ENCODE measurements at places on chromosomes 5 and 9.

- no peak for DNase-seq
Measured at GRCh38 chr9:132896264-132896663, 17.6 kb downstream of the SPACA9 start.

- no peak for DNase-seq
Measured at GRCh38 chr5:53874409-53874808, 314.0 kb downstream of the NDUFS4 start.

DNA sequence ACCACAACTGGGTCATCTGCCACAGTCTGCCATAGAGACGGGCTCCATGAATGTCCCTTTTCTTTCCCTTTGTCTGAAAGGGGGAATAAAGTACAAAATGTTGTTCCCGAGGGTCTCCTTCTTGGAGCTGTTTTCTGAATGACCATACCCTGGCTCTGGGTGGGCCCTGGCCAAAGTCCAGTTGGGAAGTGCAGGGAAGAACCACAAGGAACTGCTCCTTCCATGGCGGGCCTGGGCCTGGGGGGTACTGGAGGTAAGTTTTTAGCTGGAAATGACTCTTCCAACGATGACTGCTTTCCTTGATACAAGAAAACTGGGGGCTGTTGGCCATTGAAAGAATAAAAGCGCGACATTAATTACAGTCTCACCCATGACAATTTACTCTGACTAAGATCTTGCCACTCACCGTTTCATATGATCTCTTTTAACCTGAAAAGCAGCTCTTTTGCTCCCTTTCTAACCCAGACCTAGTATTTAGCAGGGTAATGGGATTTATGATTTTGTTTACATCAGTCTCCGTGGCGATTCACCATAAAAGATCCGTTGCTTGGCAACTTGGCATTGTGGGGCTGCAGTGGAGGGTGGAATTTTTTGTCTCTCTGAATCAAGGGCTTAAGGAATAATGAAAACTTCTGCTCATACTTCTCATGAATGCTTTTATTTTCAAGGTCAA lies 89.2 kb upstream of the PTCH1 start:
- DNase-seq, result no peak

DNA sequence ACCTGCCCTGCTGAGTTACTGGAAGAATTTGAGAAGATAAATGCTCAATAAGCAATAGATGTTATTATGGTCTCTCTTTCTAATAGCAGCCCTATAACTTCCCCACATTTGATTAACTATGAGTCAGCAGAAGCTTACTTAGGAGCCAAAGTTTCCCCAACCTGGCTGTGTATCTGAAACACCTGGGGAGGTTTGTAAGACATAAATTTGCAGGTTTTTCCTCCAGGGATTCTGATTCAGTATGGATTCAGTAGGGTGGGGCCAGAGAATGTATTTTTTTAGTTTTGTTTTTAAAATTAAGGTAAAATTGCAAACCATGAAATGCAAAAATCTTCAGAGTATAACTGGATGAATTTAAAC lies 44.9 kb upstream of the GNPDA1 start:
- DNase-seq, result no peak

GRCh38 chr5:14353726-14354474 lies 210.8 kb downstream of the TRIO start:
- no peak for DNase-seq

DNA sequence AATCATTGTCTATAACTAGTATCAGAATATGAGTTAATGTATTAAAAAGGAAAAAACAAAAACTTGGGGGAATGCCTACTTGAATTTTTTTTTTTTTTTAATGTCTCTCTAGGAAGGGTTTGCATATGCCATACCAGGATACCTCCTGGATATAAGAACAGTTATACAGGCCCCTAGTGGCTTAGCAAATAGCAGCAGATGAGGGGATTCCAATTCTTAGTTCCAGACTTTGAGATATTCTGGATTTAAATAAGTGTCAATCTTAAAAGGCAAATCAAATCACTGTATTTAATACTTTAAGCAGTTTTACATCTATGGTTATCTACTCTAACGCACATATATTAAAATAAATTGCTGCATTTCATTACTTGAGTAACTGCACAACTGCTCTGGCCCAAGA lies 1055.5 kb upstream of the DMAC1 start:
- no peak for DNase-seq

GRCh38 chr9:98850851-98851729 lies 43.6 kb downstream of the GALNT12 start:
- no peak for DNase-seq

GRCh38 chr9:110886832-110887231 lies 151.4 kb downstream of the LPAR1 start:
- DNase-seq, result no peak

- DNase-seq, result no peak
Measured at GRCh38 chr5:91219803-91220371, 163.2 kb downstream of the ARRDC3 start.

DNA sequence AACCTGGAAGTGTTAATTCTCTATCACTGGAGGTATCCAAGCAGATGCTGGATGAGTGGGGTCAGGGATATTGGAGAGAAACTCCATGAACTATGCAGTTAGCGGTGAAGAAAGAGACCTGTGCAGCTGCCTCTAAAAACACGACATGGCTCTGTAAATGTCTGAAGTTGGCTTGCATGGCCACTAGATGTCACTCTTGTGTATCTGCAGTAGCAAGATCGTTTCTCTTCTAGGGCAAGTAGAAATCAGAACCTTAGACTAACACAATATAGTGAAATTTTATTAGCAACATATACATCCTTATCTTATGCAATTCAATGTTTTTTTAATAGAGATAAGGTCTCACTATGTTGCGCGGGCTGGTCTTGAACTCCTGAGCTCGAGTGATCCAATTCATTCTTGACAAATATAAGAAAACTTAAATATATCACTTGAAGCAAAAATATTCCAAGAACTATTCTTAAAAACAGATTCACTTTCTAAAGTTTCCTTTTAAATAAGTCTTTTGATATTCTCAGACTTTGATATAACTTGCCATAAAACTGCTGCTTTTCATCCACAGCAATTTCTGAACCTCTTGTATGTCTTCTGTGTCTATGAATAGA lies 2.9 kb downstream of the OR2S2 start:
- DNase-seq, result no peak

GRCh38 chr5:137648361-137648760 lies 87.5 kb downstream of the KLHL3 start:
- no peak for DNase-seq

- DNase-seq, result no peak
Measured at GRCh38 chr5:137641148-137641547, 94.7 kb downstream of the KLHL3 start.

DNA sequence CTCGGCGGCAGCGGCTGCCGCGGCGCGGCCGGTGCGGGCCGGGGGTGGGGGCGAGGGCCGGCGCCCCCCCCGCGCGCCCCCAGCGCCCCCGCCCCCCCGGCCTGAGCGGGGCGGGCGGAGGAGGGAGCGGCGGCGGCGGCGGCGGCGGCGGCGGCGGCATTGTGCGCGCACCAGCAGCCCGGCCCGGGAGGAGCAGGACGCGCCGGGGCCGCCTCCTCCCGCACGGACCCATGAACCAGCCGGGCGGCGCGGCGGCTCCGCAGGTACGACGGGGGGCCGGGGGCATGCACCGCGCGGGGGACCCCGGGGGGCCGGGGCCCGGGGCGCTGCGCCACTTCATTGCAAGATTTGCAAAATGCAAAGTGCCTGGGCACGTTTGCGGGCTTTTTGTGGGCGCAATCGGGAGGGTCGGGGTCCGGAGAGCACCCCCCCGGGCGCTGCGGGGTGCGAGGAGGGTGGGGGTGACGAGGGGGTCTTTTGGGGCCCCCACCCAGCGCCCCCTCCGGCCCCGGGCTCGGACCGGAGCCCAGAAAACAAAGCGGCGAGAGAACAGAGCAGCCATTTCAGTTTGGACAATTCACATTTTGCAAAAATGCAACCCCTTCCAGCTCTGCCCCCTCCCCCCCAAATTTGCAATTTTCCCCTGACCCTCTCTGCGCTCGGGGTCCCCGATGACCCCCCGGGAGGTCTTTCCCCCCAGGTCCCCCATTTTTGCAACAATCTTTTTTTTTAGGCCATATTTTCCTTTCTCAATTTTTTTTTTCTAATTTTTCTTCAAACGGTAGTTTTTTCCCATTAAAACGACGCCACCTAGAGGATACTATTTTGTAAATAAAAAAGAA lies at the start of gene ZNF618:
Gene ZNF618, plus strand, starts transcription at position 159 of the 842 bp plus-strand sequence. Its CDS starts 72 bp downstream, at position 231.
- DNase-seq, result no peak

GRCh38 chr5:96680759-96681470 lies 18.7 kb downstream of the CAST start:
- no peak for DNase-seq

- no peak for DNase-seq
Measured at GRCh38 chr5:72619677-72620076, 112.5 kb upstream of the ZNF366 start.

- DNase-seq, result no peak
Measured at GRCh38 chr9:138072897-138073296, 195.3 kb downstream of the CACNA1B start.

DNA sequence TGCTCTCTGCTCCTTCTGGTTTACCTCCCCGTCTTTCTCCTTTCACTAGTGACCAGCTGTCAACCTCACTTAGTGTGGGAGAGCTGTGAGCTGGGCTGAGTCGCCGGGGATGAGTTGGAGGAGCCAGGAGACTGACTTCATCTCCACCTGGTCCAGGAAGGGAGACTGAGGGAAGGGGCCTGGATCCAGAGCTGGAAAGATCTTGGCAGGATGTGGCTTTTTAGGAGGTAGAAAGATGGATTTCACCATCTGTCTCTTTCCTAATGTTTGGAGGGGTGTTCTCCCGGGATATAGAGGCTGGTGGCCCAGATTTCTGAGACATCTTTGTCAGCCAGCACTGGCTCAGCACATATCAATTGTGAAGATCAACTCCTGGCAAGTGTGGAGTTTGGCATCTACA lies 37.1 kb upstream of the TNC start:
- no peak for DNase-seq

DNA sequence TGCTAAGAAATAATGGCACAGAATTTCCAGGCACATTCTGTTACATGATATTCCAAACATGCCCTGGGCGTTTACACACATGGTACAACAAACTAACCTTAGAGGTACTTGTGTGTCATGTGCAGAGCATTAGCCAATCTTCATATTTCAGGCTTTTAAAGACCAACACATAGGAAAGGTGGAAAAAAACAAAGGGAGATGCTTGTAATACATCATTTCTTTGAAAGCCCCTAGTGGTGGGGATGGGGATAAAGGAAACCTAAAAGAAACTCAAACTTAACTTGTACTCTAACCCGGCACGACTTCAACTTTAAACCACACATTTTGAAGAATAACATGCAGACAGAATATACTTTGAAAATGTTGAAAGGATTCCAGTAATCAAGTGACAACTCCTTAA lies 133.6 kb downstream of the PTPRD start:
- DNase-seq, result no peak

- DNase-seq, result no peak
Measured at GRCh38 chr9:37036776-37037502, 2.9 kb upstream of the PAX5 start.

- DNase-seq, result no peak
Measured at GRCh38 chr5:160180931-160181330, 48.4 kb upstream of the FABP6 start.

DNA sequence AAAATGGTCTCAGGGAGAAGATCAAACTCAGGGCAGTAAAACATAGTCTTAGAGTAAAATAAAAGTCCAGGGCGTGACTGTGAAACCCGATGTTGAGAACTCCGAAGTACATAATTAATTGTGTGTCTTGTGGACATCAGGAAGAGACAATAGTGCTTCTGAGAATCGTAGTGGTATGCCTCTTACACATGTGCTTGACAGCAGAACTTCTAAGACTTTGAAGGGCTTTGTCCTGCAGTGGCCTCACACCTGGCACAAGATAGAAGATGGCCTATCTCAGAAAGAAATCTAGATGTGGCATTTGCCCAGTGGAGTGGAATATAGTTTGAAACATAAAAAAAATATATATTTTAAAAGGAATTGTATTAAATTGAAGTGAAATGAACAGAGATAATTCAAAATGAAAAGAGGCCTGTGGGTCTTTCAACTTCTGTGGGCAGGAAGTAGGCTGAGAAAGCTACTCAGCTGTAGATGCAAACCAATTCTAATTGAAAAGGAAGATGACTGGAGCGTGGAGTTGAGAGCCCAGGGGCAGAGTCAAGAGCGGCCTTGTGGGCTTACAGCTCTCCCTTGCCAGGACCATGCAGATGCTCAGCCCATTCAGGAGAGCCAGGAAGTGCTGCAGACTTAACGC lies 468.4 kb downstream of the KDM4C start:
- DNase-seq, result no peak

DNA sequence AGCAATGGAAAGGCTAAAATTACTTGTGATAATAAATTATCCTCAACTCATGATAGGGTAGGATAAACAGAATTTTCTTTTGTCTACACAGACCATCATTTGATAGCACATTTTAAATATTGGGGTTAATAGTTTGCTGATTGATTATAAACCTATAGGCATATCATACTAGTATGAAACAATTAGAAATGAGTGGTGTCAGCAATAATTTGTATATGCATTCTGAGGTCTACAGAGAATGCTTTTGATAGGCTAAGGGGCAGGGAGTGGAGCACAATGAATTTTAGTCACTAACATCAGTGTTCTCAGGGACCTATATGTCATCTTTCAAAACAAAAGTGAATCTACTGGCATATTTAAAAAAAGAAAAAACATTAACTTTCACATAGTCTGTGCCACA lies 27.8 kb upstream of the NADK2 start:
- no peak for DNase-seq

GRCh38 chr9:106502930-106503329 lies 360.0 kb upstream of the ZNF462 start:
- DNase-seq, result no peak

DNA sequence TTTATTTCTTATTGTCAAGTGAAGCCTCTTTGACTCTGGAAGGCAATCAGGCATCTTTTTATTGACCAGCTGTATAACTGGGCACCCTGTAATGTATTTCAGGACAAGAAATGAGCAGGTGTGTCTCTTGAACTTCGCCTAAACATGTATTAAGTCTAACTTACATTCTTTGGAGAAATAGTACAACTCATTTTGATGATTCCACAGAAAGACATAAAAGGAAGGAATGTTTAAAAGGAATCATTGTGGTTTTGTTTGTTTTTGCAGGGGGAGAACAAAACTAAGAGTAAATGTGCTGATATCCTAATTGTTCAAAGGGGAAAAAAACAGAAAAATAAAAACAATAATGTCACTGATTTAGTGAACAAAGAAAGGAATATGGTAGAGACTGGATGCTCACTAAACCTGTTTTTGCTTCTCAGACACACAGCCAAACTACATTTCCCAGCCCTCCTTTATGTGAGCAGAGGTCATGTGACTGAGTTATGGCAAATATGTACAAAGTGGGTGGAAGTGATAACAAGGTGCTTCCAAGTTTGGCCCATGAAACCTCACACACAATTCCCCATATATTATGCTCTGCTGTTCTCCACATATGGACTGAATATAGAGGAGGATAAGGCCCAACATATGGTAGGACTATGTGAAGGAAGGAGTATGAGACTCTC lies 150.6 kb upstream of the ACOT12 start:
- DNase-seq, result no peak

- DNase-seq, result peak; percentile 55
Measured at GRCh38 chr9:6007770-6008168, 7.7 kb downstream of the RANBP6 start.

All from stimulated activated CD8-positive, alpha-beta memory T cell treated with anti-CD3 and anti-CD28 coated beads, Interleukin-15, amount 100 ng/mL, for 4 hours (primary cell).